A549 treated with AZD2906 at 1 μM for 4 hours (cell line): ENCODE measurements at places on chromosomes 11 and 22. TPM values are rescaled to one million over a fixed set of nuclear protein-coding genes. Genes with fewer than 3 reads are reported as not detected.

Gene MPEG1
- total RNA-seq: not detected in 5 replicates

Gene PKDREJ
- total RNA-seq: not detected in 5 replicates

Gene OR4C15
- not detected in 5 replicates for total RNA-seq

Gene TMPRSS5
- 0.09 to 0.13 TPM (median 0.12 TPM) in 4 of 5 replicates, not detected in the other for total RNA-seq

Gene TPBGL
- 0.11 to 0.24 TPM (median 0.17 TPM) in 5 replicates for total RNA-seq

Gene KRTAP5-2
- not detected in 5 replicates for total RNA-seq

Gene USH1C
- total RNA-seq: 0.74 to 1.5 TPM (median 1.0 TPM) in 5 replicates

Gene MPZL3
- 0.21 to 0.34 TPM (median 0.25 TPM) in 5 replicates for total RNA-seq

Gene BTBD18
- total RNA-seq: not detected in 5 replicates

Gene TLCD5
- 5.3 to 7.8 TPM (median 7.2 TPM) in 5 replicates for total RNA-seq

Gene BDNF
- total RNA-seq: 7.3 to 9.7 TPM (median 8.3 TPM) in 5 replicates

Gene ZBED4
- total RNA-seq: 9.8 to 12.9 TPM (median 11.5 TPM) in 5 replicates

Gene FXYD2
- total RNA-seq: 13.5 to 21.2 TPM (median 15.8 TPM) in 5 replicates

Gene MYO7A
- total RNA-seq: 1.2 to 1.4 TPM (median 1.2 TPM) in 5 replicates

Gene SLC25A45
- 12.1 to 15.2 TPM (median 14.2 TPM) in 5 replicates for total RNA-seq

Gene OR2AT4
- total RNA-seq: not detected in 5 replicates

Gene TCN2
- total RNA-seq: 4.7 to 5.5 TPM (median 5.1 TPM) in 5 replicates

Gene OR8D2
- total RNA-seq: not detected in 5 replicates

Gene APOBEC3B
- 25.9 to 31.3 TPM (median 28.2 TPM) in 5 replicates for total RNA-seq

Gene HSPB2
- total RNA-seq: not detected in 5 replicates

Gene SMIM35
- total RNA-seq: not detected in 5 replicates

Gene OR51E1
- total RNA-seq: not detected in 5 replicates

Gene RIMBP3C
- 0.12 to 0.25 TPM (median 0.20 TPM) in 4 of 5 replicates, not detected in the other for total RNA-seq

Gene OR52E8
- total RNA-seq: not detected in 5 replicates

Gene OR5P2
- not detected in 5 replicates for total RNA-seq

Gene CCDC89
- not detected in 5 replicates for total RNA-seq

Gene C11orf87
- 0.01 to 0.02 TPM (median 0.01 TPM) in 4 of 5 replicates, not detected in the other for total RNA-seq

Gene P2RY6
- 3.4 to 7.0 TPM (median 5.6 TPM) in 5 replicates for total RNA-seq

Gene ISX
- total RNA-seq: not detected in 5 replicates

Gene PRG3
- not detected in 5 replicates for total RNA-seq
